ENCODE measurements at places on chromosomes 12 and 14.

DNA sequence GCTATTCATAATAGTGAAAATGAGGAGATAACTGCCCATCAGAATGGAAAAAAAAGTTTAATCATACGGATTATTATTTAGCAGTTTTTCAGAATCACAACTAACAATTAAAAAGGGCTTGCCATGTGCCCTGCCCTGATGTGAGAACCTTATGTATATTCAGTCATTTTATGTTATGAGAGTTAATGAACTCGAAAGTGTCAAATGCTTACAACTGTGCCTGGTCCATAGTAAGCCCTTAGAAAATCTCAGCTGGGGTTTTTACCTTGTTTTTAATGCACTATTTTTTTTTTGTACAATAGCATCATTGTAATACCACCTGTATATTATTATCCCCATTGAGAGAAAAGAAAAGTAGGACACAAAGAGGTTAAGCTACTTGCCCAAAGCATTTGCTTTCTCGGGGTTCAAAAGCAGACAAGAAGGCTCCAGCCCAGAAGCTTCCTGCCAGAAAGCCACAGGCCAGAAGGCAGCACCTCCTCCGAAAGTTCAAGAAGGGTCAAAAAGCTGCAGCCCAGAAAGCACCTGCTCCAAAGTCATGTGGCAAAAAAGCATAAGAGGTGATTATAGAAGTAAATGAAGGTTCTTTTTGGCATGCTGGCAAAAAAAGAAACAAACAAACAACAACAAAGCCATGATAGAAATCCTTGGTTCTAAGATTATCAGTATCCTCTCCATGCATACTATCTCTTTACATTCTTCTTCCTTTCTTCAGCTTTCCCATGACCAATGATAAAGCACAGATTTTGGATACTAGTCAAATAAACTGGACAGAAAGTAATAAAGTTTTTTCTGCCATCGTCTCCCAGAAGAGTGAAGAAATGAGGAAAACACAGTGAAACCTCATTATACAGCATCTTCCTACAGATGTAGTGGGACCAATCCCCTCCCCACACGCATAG, 59.1 kb upstream of the NAP1L1 start:
- no peak for DNase-seq

DNA sequence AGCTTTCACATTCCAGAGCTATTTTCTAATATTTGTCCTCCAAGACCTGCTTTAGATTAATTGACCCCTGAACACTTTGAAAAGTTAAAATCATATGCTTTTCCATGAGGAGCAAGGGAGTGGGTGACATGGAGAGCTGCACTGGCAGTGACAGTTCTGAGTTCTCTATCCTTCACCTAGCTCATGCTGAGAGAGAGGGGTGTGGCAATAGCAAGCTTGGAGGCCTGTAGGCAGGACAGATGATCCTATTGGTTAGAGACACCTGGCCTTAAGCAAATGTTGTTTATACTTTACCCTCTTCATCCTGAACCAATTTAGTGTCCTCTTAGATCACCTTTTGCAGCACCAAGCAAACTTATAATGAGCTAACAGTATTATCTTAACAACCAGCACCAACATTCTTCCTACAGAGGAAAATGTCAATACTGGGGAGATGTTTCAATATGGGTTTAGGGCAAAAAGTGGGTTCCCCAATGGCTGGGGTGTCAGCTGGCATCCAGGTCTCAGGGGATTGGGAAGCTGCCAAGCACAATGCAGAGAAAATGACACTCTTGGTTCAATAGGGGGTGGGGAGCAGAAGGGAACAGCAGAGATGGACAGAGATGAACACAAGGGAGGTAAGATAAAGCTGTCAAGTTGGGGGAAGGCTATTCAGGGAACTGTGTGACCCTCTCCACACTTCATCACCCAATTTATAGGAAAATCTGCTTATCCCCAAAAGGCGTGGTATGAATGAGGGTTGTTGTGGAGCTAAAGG, 37.0 kb upstream of the PPM1H start:
- DNase-seq: no peak

GRCh38 chr12:131738196-131738595, 27.3 kb downstream of the SFSWAP start:
- DNase-seq: no peak

GRCh38 chr12:87818441-87818840, 210.8 kb downstream of the C12orf50 start:
- DNase-seq: no peak

- DNase-seq: no peak
These were observed 42.3 kb downstream of the MAGOHB start for GRCh38 chr12:10571141-10571540.

- no peak for DNase-seq
These were observed 110.7 kb downstream of the ZNF664 start for GRCh38 chr12:124083708-124084107.

GRCh38 chr12:132610051-132610759, at the start of gene LRCOL1:
Gene LRCOL1, minus strand, starts transcription at chr12:132610582. Its CDS starts 4,331 bp downstream, at chr12:132606251.
- no peak for DNase-seq

Measured in activated CD4-positive, CD25-positive, alpha-beta regulatory T cell (primary cell).